ENCODE measurements at places on chromosomes 5 and 9. TPM values are rescaled to one million over a fixed set of nuclear protein-coding genes. Genes with fewer than 3 reads are reported as not detected.
A peak's percentile ranks its signal among the peaks of the same experiment; 100 is the strongest.

Gene ECSCR
- not detected for total RNA-seq

Gene SLC24A2
- 5.1 TPM for total RNA-seq

Gene CPLANE1
- total RNA-seq, result 37.6 TPM

Gene PCDHA4
- 29.7 TPM for total RNA-seq

DNA sequence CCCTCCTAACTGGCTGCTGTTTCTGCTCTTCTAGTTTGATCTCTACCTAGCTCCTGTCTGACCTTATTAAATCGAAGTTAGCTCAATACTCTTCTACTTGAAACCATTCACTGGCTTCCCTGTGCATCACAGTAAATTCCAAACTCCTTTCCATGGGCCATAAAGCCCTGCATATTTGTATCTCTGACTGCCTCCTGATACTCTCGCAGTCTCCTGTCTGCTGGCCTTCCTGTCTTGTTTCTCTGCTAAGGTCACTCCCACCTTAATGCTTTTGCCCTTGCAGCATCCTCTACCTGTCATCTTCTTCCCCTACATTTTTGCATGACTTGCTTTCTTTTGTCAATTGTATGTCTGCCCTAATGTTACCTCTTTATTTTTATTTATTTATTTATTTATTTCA, 44.8 kb downstream of the SNCAIP start:
- no peak overlapping the region for H3K27ac ChIP-seq
- no peaks in the 10 kb centered on the region for H3K36me3 ChIP-seq
- no peaks in the 10 kb centered on the region for H3K27me3 ChIP-seq
- DNase-seq, result no peak

DNA sequence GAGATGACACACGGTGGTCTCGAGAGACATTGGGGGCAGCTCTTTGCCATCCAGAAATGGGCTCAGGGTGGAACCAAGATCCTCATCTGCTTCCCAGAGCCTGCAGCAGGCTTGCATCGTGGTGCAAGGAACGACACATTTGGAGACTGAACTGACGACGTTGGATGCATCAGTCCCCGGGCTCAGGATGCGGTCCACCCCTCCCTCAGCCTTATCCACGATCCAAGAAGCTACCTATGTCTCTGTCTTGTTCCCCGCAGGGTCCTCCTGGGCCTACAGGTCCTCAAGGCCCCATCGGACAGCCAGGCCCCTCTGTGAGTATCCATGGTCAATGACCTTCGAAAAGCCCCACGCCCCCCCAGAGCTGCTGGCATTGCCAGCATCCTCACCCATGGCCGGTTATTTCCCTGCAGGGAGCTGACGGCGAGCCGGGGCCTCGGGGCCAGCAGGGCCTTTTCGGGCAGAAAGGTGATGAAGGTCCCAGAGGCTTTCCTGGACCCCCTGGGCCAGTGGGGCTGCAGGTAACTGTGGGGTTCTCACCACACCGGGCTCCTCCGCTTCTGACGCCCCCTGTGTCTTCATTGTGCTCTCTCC, 69.4 kb upstream of the FCN2 start:
- no peaks in the 10 kb centered on the region for H3K36me3 ChIP-seq
- no peak overlapping the region for H3K4me3 ChIP-seq
- peaks cover 2% of the 10 kb centered on the region for H3K27me3 ChIP-seq
- DNase-seq, result no peak
- peaks cover 7% of the 10 kb centered on the region for H3K4me1 ChIP-seq

- no peak overlapping the region for H3K4me3 ChIP-seq
- no peaks in the 10 kb centered on the region for H3K36me3 ChIP-seq
- H3K27me3 ChIP-seq, result no peaks in the 10 kb centered on the region
- no peak for DNase-seq
- no peak overlapping the region for H3K27ac ChIP-seq
Observed at GRCh38 chr5:55601204-55601618, 66.4 kb upstream of the PLPP1 start.

DNA sequence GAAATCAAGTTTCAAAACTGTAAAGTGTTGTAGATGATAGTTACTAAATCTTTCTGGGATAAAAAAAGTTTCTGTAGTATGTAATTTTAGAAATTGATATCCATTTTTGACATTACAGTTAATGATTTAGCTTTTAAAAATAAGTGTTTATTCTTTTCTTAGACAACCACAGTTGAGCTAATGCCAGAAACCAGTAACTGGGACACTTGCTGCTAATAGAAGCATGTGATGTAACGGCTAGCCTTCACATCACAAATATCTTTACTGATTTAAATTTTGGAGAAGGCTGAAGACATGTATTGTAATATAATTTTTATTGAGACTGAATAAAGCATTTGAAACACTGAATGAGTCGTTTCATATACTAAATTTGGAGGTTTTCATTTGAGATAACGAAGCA, 18.8 kb downstream of the CSNK1G3 start:
- no peak for DNase-seq
- H3K4me1 ChIP-seq, result peaks cover 3% of the 10 kb centered on the region
- peaks cover 2% of the 10 kb centered on the region for H3K27me3 ChIP-seq
- no peak overlapping the region for H3K27ac ChIP-seq

GRCh38 chr5:178818094-178818493, 41.7 kb upstream of the ZNF354B start:
- no peak overlapping the region for H3K4me3 ChIP-seq
- no peaks in the 10 kb centered on the region for H3K36me3 ChIP-seq
- no peaks in the 10 kb centered on the region for H3K27me3 ChIP-seq

DNA sequence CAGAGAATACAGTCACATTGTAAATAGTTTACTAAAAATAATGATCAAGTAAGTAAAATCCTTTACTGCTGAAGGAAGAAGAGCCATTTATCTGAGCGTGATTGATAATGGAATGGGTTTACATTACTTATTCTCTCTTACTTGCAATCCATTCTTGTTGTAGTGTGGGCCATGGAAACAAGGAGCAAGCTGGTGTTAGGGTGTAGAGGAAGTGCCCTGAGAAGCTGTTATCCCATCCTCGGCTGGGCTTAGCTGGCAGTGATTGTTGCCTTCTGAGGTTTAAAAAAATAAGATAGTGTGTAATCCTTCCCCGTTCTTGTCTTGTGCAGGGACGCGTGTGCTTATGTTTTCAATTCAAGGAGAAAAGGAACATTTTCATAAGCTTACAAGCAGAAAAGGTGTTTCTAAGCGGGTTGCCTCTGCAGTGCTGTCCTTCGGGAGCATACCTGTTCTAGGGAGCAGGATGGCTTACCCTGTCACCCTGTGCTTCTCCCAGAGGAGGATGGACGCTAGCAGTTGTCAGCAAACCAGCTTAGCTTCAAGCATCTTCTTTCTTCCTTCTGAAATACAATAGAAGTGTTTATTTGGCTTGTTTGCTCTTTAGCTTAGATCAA, 188.3 kb downstream of the ARHGEF28 start:
- H3K27me3 ChIP-seq, result peaks cover 2% of the 10 kb centered on the region
- H3K4me1 ChIP-seq, result peaks cover 2% of the 10 kb centered on the region
- no peaks in the 10 kb centered on the region for H3K36me3 ChIP-seq
- H3K27ac ChIP-seq, result no peak overlapping the region
- no peak for DNase-seq

DNA sequence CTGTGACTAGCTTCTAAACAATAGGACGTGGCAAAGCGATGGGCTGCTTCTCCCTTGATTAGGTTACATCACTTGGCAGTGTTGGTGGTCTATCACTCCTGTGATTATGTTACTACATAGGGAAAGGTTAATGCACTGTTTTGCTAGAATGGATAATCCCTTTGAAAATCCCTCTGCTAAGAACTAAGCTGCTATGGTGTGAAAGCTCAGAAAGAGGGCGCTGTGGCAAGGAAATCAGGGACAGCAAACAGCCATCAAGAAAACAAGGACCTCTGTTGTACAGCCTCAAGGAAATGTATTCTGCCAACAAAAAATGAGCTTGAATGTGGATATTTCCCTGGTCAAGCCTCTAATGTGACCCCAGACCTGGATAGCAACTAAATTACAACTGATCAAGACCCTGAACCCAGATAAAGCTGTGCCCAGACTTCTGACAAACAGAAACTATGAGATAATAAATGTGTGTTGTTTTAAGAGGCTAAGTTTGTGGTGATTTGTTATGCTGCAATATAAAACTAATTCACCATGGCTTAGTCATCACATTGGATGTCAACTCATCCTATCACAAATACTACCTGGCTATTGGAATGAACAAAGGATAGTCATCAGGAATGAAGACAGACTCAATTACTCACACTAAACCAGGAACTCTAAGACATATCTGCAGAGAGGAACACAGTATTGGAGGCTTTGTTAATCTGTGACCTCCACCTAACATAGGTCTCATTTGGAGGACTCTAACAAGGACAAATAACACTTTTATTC, 1215.9 kb downstream of the EFNA5 start:
- no peaks in the 10 kb centered on the region for H3K27me3 ChIP-seq
- peak; percentile 37 for DNase-seq
- no peak overlapping the region for H3K4me3 ChIP-seq
- no peaks in the 10 kb centered on the region for H3K36me3 ChIP-seq
- H3K4me1 ChIP-seq, result no peaks in the 10 kb centered on the region
- no peak overlapping the region for H3K27ac ChIP-seq

DNA sequence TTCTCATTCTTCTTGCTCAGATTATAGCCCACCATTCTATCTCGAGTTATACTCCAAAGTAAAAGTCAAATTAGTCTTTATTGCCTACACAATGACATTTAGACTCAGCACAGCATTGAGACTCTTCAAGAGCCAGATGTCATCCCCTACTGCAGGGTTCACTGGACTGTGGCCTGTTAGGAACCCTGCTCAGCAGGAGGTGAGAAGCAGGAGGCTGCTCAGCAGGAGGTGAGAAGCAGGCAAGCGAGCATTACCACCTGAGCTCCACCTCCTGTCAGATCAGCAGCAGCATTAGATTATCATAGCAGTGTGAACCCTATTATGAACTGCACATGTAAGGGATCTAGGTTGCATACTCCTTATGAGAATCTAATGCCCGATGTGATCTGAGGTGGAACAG, 12.7 kb upstream of the LIFR start:
- no peak overlapping the region for H3K27ac ChIP-seq
- no peaks in the 10 kb centered on the region for H3K36me3 ChIP-seq

DNA sequence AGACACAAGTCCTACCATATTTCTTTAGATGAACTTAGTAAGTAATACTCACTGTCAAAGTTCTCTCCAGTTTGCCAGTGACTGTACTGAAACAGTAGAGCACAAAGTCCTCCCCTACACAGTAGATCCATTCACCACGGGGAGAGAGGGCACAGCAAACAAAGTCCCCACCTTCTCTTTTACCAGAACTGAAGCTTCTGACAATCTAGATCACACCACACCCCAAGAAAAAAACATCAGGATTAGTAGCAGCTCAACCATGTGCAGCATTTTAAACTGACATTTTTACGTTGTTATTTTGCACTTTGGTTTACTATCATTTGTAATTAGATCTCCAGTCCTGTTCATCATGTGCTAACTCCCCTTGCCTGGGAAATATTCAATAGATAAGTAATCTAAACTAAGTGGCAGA, 23.0 kb downstream of the DNAJA1 start:
- no peaks in the 10 kb centered on the region for H3K36me3 ChIP-seq
- H3K27me3 ChIP-seq, result no peaks in the 10 kb centered on the region
- no peak overlapping the region for H3K4me3 ChIP-seq
- no peak for DNase-seq

DNA sequence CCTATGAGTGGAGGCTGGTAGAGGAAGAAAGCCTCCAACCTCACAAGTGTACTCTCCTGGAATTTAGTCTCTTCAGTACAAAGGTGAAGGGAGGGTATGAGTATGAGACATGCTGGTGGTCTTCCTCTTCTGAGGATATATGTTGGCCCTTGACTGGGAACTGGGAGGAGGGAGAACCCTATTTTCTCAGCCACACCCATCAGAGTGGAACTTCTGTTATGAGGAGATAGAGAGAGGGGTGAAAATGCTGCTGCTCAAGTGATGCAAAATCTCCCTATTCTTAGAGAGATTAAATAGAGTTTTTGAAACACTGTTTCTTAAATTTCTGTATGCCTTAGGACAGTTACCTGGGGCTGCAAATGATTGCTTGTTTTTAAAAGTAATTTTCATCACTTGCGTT, 203.4 kb upstream of the PRR16 start:
- no peak overlapping the region for H3K27ac ChIP-seq
- H3K36me3 ChIP-seq, result no peaks in the 10 kb centered on the region
- DNase-seq, result no peak
- H3K27me3 ChIP-seq, result no peaks in the 10 kb centered on the region
- no peaks in the 10 kb centered on the region for H3K4me1 ChIP-seq
- H3K4me3 ChIP-seq, result no peak overlapping the region
